ENCODE measurements at places on chromosomes 4 and X.

- DNase-seq, result peak; percentile 13
Observed at GRCh38 chr4:7649741-7650531, 215.2 kb upstream of the PSAPL1 start.

DNA sequence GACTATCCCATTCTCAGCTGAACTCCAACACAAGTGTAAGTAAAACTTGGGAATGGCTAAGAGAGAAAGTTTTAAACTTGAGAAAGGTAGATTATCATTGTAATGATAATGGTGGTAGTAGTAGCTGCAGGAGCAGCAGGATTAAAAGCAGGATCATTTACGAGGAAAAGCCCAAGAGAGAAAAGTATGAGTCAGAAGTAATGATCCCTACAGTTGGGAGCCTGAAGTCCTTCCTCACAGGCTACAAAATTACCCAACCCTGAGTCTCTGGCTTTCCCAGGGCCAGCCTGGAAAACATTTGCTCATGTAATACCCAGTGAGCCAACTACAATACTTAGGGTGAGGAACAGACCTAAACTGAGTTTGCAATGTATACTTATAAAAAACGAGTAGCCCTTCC lies 4.4 kb upstream of the PRDM8 start:
- no peak for DNase-seq

GRCh38 chr4:4619821-4620220 lies 78.0 kb upstream of the STX18 start:
- DNase-seq, result no peak

GRCh38 chrX:14676431-14676830 lies 147.1 kb downstream of the GLRA2 start:
- no peak for DNase-seq

DNA sequence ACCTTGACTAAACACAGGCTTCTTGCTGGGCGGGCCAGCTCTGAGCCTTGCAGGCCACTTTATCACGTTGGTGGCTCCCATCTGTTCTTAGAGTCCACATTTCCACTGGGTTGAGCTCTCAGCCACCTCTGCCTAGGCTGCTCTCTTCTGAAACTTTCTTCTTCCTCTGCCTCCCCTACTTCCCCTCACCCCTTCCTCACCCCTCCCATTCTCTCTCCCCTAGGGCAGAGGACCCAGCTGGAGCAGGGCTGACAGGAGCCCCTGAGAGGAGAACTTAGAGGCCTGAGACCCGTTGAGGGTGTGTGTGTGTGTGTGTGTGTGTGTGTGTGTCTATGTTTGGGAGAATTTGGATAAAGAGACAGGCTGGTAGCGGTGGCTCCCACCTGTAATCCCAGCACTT lies 19.9 kb upstream of the TMSB4X start:
- DNase-seq, result no peak

DNA sequence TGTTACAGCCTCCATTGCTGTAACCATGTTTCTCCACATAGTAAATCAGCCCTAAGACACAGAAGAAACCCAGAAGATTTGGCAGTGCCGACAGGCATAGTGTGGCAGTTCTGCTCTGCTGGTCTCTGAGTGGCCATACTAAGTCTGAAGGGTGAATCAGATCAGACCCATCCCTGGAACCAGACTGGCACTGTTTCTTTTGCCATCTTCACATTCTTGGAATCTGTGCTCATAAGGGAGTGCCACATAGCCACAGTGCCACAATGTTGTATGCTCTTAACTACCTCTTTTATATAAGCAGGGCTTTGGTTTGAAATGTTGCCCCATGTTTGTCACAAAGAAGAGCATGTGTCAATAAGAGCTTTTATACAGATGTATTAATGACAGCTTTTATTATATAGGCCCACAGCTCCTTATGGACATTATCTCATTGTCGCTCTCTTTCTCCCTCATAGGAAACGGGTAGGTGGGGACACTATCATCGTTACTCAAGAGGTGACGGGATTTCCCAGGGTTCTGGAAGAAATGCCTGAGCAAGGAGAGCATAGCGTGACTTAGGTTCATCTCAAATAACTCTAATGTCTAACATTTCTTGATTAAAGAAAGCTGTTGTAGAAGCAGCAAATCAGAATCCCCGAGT lies 128.2 kb downstream of the CBR4 start:
- DNase-seq, result no peak

- no peak for DNase-seq
Observed at GRCh38 chrX:108090491-108091263, 665 bp downstream of the PSMD10 start.

GRCh38 chr4:56752985-56753384 lies 68.5 kb downstream of the SPINK2 start:
- DNase-seq, result no peak

DNA sequence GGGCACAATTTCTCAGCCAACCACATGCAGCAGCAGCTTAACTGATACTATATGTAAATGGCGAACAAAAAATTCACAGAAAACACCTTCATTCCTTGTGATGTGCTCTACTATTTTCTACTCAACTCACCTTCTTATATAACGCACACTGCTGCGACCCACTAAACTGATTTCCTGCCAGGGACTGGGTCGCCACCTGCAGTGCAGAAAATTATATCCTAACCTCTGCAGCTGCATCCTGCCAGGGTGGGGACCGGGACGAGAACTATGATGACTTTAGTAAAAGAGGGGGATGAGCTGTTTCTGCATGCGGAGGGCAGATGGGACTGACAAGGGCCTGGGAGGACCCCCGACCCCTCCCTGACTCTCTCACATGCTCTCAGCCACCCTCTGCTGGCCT lies 27.4 kb downstream of the ABLIM2 start:
- no peak for DNase-seq

DNA sequence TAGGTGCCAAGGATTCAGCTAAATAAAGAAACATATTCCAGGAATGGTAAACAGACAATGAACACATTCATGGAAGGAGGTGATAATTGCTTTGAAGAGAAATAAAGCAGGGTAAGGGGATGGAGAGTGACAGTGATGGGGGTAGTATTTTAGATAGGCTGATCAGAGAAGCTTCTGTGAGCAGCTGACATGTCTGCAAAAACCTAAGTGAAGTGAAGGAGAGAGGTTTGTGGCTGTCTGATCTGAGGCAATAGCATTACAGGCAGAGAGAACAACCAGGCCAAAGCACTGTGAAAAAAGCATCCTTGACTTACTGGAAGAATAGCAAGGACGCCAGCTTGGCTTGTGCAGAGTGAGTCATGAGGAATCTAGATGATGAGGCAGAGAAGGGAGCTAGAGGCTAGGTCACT lies 271.9 kb upstream of the GATB start:
- DNase-seq, result no peak

DNA sequence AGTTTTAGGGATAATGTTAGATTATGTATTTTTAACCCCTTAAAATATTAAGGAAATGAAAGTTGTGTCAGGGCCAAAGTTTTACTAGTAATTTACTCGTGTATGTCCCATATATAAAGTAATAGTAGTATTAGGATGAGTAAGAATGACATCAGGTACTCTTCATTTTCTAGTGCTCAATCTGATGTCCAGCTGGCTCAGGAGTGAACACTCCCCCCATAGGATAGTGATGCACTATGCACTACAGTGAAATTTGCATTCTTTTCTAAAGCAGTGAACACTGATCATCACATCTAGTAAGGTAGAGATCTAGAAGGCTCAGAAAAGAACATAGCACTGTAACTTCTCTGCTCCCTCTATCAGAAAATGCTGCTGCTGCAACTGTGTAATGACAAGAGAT lies 409.7 kb downstream of the GLUD2 start:
- no peak for DNase-seq

- DNase-seq, result no peak
Observed at GRCh38 chr4:108205859-108206258, 37.1 kb upstream of the LEF1 start.

GRCh38 chr4:2295900-2296442 lies 34.1 kb upstream of the MXD4 start:
- DNase-seq, result no peak

- DNase-seq, result no peak
Observed at GRCh38 chr4:2296631-2297601, 35.0 kb upstream of the MXD4 start.

DNA sequence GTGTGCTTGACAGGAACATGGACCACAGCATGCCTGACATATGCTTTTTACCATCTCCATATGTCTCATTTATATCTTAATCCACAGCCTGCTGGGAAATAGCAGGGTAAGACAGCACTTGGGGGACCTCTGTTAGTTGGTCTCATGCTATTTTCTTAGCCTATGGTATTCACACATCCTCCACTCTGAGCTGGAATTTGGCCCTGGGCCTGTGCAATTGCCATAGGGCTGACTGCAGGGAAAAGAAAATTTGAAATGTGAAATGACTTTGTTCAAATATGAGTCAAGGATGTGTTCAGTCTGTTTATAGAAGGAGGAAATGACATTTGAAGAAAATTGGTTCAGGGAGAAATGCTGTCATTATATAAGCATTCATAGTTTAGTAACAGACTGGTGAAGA lies 9.6 kb upstream of the MAP7D3 start:
- DNase-seq, result no peak

DNA sequence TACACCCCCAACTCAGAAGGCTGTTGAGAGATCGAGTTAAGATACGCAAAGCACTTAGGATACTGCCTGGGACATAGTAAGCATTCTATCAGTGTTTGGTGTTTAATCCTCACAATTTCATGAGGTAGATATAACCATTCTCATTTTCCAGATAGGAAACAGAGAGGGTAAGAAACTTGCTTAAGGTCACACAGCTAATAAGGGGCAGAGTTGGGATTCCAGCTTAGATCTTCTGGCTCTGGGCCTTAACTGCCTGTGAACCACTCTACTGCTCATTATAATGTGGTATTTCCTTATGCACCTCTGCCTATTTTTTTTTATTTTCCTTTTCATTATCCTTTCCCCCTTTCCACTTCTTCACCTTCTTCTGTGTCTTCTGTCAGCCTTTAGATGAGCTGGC lies 242.2 kb upstream of the ANXA3 start:
- no peak for DNase-seq

DNA sequence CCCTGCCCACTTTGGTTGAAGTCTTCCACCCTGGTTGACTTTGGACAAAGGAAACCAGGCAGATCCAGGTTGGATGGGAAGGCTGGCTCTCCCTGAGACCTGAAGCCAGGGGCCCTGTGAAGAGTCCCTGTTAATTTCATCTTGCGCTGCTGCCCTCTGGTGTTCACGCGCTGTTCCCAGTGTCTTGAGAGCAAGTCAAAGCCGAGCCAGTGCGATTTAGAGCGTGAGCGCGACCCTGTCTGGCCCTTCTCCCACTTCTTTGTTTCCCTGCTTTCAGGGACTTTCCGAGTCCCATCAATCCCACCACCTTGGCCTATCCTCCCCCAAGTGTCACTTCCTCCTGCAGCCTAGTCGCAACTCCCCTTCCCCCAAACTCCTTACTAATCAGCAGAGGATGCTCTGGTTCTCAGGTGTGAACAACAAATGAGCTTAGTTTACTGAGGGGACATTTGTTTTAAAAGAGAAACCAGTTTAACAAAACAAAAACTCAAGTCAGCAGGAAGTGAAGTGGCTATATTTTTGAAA lies 25.8 kb upstream of the CHRNA9 start:
- peak; percentile 86 for DNase-seq

DNA sequence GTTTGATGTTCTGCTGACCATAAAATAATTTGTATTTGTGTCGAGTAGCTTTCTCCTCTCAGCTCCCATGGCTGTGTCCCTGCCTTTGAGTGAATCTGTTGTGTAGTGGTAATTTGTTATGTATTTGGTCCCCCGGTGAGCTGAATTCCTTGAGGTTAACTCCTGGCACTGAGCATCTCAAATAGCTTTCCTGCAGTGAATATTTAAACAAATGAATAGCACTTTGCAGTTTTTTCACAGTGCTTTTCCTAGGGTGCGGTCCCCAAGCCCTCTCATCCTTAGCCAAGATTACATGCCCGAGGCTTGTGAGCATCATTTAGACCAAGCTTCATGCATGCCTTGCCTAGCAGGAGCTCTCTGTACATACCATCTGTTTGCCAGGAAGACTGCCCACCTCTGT lies 74.2 kb downstream of the CLDN34 start:
- no peak for DNase-seq

DNA sequence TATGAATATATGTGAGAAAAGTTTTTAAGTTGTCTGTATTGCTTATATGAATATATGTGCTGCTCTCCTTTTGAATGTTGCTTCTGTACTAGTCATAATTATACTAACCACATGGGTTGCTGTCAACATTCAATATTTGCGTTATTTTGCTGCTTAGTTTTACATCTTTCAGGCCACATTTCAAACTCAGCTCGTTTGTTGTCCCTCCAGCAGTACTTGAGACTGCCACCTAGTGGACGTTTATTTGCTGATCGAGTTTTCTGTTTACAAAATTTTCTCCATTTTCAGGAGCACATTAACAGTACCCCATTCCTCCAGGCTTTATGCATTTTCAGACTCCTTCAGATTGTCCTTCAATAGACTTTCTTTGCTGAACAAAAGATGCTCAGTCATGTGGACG lies 75.8 kb downstream of the NUDT11 start:
- no peak for DNase-seq

- DNase-seq, result no peak
Observed at GRCh38 chr4:139700568-139700967, 34.9 kb downstream of the MGST2 start.

- no peak for DNase-seq
Observed at GRCh38 chr4:48907706-48908477, 1.3 kb upstream of the OCIAD2 start.

- no peak for DNase-seq
Observed at GRCh38 chr4:37662251-37662650, 23.9 kb downstream of the RELL1 start.

- no peak for DNase-seq
Observed at GRCh38 chr4:13484749-13485221, 645 bp upstream of the RAB28 start.

DNA sequence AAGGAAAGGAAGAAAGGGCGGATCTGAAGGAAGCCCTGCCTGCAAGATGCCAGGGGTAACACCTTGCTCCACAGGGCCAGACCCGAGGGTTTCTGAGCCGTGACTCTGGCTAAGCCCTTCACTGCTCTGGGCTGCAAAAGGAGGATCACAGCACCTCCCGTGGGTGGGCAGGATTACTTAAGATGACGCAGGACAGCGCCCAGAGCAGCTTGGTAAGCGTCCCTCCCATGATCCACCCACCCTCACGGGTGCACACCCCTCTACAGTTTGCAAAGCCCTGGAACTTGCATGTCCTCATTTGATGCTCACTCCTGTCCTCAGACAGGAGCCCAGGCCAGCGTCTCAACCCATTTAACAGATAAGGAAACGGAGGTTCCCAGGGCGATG lies 64.9 kb downstream of the CRMP1 start:
- DNase-seq, result no peak

GRCh38 chr4:54527532-54527931 lies 130.2 kb upstream of the KIT start:
- no peak for DNase-seq

- DNase-seq, result no peak
Observed at GRCh38 chr4:183941964-183942363, 36.9 kb downstream of the STOX2 start.

- no peak for DNase-seq
Observed at GRCh38 chr4:129403848-129404247, 307.9 kb downstream of the C4orf33 start.

GRCh38 chr4:133151341-133151690 lies 2.2 kb downstream of the PCDH10 start:
- no peak for DNase-seq

All from stimulated activated CD4-positive, alpha-beta T cell treated with anti-CD3 and anti-CD28 coated beads, Interleukin-4, amount 100 ng/mL, for 4 hours (primary cell).